ENCODE measurements at places on chromosomes 2 and 18.

DNA sequence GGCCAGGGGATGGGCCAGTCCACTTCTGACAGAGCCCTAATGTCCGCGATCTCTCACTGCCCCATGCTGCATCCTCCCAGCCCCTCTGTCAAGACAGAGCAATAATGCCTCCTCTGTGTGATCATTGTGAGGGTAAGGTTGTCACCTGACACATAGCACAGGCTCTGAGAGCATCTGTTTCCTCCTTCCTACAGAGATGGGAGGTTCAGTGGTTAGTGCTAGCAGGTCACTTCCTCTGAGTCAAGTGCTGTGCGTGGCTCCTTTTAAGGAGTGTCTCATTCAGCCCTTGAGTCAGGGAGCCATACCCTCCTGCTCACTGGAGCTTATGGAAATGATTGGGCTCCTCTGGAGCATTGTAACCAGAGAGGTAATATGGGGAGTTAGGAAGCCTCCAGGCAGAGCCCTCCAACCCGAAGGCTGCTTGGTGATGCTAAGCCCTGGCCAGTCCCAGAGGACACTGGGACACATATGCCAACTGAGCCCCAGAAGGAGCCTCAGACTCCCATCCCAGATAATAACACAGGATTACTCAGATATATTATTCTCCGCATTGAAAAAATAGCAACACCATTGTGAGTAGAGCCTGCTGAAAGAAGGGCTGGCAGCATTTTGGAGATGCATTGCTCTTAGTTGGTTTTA, 189.0 kb downstream of the GALNT1 start:
- no peak for DNase-seq

DNA sequence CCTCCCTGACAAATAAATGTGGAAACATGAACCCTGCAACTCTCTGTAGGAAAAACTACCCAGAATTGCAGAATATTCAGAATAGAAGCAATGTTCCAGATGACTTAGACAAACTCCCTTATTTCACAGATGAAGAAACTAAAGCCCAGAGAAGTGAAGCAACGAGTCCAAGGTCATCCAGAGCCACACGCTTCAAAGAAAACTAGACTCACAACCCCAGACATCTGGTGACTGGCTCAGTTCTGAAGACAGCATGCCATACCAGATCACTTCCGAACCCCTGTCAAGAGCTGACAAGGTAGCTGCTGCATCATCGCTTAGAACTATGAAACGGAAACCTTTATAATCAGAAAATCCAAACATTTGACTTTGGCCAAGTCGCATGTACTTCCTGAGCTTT, 101.3 kb downstream of the PID1 start:
- DNase-seq: no peak

DNA sequence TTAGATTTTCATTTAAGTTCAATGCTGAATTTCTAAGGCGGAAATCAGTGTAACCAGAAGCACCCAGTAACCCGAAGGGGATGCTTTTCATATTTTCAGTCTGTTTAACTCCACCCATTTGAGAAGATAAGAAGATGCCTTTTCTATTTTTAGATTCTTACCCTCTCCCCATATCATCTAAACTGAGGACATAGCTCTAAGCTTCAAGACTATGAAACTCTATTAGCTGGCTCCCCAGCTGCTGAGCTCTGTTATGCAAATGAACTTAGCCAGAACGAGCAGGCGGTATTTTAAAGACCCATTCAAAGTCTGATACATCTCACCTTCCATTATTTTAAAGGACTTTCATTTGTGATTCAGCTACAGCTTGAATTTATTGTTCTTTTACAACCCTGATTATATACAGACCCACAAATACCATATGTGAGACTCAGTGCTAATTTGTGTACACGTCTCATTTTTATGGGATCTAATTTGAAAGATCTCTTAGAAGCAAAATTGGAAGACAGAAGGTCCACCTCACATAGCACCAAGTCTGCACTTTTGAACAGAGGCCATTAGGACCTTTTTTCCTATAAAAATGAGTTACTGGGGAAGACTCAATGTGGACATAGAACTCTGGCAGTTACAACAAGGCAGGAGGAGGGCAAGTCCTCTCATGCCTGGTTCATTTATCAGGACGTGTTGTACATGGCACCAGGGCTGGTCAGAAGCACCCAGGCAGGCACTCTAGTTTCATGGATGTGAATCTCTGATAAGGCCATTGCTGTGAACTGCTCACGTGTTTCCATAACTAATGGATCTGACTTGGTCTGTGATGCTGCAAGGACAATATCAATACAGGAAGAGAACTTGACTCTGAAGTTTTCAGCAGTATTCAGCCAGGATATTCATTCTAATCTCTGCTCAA, 16.3 kb downstream of the CDC42EP3 start:
- no peak for DNase-seq

DNA sequence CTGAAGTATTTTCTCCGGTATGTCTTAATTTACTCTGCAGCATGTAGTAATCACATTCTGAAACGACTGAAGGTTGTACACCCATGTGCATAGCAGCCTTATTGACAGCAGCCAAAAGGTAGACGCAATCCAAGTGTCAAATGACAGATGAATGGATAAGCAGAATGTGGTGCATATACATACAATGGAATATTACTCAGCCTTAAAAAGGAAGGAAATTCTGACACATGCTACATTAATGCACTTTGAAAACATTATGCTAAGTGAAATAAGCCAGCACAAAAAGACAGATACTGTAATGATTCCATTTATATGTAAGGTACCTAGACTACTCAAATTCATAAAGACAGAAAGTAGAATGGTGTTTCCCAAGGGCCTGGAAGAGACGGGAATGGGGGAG, 88.0 kb upstream of the EFEMP1 start:
- DNase-seq: no peak

DNA sequence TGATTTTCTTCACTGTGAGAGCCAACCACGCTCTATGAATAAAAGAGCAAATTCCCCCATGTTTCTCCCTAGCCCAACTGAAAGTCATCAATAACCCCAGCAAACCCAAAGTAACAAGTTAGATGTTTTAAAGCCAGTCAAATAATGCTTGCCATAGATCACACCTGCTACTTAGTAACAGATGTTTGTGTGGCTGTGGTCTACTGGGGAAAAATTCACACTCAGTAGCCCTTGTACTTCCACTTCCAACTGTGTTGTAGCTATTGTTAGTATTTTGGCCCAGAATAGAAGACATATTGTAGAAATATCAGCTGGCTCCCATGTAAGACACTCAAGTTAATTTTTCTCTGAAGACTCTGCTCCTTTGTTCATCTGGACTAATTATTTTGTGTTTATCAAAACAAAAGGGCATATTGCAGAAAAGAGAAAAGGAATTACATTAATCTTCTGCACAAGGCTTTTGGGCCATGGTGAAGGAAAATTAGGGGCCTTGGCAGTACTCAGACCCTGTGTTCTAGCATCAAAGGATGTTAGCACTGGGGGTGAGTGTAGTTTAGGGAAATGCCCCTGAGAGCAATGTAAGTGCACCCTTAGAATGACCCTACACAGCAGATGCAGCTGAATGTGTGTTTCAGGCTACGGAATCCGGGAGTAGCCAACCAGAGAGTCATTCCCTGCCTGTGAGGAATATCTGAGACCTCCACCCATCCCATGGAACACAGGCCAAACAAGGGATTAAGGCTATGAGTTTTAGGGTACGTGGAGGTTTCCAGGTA, 521.9 kb downstream of the EPHA4 start:
- no peak for DNase-seq

DNA sequence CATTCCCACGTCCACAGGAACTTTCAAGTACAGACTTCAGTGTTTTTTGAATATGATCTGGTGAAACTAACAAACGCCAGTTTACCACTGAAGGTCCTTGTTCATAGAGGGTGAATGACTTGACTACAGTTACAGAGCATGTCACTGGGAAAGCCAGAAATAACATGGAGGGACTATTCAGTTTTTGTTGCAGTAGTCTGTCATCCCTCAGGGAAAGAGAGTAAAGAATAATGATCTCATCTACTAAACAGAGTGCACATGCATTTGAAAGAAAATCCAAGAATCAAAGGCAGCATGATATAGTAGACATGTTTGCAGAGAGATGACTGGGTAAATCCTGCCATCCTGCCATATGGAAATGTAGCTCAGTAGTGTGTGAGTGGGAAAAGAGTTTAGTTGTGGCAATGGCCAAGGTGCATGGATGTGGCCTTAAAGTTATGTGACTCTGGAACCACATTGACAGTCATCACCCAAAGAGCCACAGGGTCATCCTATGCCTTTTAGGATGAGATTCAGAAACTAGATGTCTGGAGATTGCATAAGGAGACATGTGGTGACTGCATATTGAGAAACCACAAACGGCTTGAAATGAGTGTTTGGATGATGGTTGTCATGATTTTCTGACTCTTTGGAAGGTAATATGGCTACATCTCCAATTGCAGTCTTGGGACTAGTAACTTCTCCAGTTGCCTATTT, 125.3 kb upstream of the ZEB2 start:
- DNase-seq: peak; percentile 73

GRCh38 chr2:36516136-36516870, 81.7 kb downstream of the FEZ2 start:
- DNase-seq: no peak

DNA sequence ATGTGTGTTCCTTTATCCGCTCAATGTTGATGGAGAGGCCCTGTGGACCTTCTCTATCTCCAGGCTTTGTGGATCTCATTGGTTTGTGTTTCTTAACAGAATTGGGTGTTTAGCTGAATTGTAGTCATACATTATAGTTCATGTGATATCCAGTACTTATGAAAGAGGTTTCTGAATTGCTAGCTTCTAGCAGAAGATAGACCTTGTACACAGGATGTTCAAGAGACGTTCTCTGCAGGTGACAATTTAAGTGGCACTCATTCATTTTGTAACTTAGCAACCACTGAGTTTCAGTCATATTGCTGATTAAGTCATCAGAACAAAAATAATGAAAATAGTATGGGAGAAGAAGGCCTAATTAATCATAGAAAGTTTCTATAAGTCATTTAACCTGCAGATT, 279.2 kb downstream of the ALPK2 start:
- DNase-seq: no peak

- DNase-seq: no peak
Measured at GRCh38 chr2:194867328-194867727, 789.7 kb upstream of the SLC39A10 start.

- no peak for DNase-seq
Measured at GRCh38 chr2:26567534-26567933, 73.6 kb downstream of the CIB4 start.

DNA sequence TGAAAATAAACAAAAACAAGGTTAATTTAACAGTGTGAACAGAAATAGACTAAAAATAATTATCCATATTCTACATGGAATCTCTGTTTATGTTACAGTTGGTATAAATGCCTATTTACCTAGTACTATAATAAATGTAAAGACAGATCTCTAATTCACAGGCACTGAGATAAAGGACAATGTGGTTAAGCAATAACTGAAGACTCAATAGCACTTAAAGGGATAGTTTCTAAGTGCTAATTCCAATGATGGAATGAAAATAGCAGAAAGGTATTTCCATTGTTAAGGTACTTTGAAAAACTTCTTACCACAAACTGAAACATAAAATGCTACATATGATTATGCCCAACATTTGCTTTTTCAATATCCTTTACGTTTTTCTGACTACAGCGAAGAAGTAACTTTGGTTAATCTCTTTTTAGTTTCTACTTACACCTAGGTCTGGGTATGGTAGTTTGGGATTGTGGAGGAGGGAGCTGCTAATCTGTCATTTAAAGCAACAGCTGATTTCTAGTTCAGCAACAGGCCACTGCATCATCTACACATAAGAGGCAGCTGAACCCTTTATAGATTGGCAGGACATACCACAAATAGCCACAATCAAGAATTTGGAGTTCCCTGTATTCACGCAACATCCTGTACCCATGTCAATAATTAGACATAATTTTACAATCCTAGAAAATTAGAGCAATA, 27.2 kb downstream of the MAP4K3 start:
- no peak for DNase-seq

DNA sequence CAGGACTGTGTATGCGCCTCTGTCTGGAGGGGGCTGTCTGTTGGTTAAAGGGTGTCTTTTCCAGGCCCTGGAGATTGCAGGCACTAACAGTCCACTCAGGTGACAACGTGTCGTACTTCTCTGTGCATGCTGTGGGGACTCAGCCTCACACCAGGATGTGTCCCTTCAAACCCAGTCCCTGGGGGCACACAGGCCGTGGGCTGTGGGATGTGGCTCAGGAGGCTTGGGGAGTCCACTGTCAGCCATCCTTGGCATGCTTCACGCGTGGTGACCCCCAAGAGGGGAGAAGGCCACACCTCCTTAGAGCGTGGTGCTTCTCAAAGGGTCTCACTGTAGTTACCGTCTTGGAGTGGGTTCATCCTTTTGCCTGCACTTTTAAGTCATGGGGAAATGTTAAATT, 127.8 kb downstream of the KLHL29 start:
- no peak for DNase-seq

DNA sequence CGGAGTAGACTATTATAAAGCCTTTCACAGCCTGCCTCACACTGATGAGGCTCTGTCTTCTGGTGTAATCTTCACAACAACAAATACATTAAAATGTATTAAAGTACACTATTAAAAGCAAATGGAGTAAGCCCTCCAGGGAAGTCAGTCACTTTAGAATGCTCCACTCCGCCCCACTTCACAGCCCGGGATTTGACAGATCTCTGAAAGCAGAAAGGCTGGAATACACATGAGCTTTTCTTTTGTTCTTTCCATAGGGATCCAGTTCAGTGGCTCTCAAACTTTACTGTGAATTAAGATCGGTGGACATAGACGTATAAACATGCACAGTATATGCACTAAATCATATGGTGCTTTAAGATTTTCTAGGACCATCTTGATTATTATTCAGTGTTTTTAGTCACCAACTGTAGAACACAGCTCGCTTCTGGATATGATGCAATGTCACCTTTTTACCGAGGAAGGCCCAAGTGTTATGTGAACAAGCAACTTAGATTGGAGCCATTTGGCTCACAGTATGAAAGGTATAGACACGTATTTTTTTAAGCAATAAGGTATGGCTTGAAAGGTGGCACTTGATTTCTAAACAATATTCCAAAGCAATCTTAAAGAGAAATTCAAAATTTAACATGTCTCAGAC, 151.1 kb downstream of the PRKCE start:
- DNase-seq: no peak

DNA sequence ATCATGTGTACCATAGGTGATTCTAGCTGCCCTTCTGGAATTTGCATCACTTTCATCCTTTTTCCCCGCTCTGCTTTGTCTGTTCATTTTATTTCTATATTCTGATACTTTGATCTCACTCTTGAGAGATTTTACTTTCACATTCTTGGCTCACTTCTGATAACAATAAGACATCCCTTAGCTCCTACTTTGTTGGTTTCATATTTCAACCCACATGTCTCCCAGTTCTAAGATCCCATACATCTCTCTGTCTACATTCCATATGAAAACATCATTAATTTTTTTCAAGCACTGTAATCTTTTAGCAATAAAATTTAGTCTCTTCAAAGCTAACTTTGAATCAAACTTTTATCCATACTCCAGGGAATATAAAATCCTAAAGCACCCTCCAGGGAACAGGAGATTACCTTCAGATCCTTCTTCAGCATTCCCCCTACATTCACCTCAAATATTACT, 75.6 kb downstream of the COL3A1 start:
- DNase-seq: no peak

DNA sequence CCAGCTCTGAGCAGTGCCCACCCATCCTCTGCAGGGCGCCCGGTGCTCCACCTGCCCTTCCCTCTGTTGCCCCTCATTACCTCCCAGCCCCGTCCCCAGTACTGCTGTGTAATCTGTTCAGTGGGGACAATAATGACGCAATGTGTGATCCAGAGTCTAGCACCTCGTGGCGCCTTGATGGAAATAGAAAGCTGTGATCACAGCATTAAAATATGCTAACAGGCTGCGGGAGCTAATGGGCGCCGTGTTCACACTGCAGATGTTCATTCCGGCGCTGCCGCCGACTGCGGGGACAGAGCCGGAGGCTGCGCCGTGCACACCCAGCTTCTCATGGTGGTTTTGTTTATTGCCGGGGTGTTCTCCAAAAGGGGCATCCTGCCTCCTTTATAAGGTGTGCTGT, 235.2 kb downstream of the LDLRAD4 start:
- no peak for DNase-seq
